ENCODE measurements at places on chromosomes 2 and 18.
A peak's percentile ranks its signal among the peaks of the same experiment; 100 is the strongest.

- no peak for DNase-seq
Measured at GRCh38 chr18:46141199-46141598, 37.0 kb downstream of the HAUS1 start.

GRCh38 chr2:58146707-58147106 lies 94.4 kb downstream of the FANCL start:
- DNase-seq = no peak

- DNase-seq = no peak
Measured at GRCh38 chr2:188720811-188721605, 253.2 kb upstream of the COL3A1 start.

DNA sequence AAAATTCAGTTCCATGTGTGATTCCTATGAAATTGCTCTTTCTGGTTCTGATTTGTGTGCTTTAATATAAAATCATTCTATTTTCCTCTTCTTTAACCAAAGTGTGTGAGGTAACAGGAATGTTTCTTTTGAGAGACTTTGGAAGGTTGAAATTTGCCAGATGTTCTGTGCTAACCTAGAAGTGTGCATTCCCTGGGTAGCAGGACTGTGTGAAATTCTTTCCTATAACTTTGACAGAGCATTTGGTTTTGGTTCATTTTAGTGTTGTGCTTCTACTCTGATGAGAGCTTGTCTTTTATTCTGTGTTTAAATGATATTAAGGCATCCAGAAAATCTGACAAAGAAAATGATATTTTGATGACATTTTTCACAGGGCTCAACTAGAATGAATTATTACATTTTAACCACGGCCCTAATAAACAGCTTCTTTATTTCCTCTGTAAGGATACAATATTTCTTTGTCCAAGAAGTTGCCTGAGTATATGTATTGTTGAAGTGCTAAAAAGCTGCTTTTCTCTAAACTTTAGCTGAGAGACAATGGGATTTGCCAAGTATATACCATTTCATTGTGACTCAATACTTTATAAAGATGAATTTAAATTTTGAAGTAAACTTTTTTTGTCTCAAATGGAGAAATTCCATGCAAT lies 34.7 kb upstream of the DLX1 start:
- DNase-seq = peak; percentile 23

- DNase-seq = no peak
Measured at GRCh38 chr18:37641573-37641972, 76.0 kb upstream of the CELF4 start.

GRCh38 chr2:96140941-96141623 lies 2.8 kb upstream of the ASTL start:
- no peak for DNase-seq

All from pons (tissue), 1 donor.